ENCODE measurements at places on chromosomes 12 and 14.

- DNase-seq, result no peak
These were observed 1822.0 kb upstream of the SEL1L start for GRCh38 chr14:83355609-83356008.

- no peak for DNase-seq
These were observed 7.6 kb upstream of the BRMS1L start for GRCh38 chr14:35818346-35819115.

DNA sequence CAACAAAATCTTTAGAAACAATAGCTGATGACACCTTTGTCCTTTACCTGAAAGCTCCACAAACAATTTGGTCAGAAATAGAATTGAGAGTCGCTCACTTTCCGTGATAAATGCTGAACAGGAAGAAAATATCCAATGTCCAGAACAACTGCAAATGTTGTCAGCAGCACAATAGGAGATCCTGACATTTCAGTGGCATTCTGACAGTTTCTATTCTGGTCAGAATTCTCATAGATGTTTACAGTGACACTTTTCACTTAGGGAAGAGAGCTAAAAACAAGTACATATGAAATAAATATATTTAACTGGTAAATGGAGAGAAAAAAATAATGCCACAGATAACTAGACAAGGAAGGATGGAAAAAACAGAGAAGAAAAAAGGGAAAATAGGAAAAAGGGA is 39.1 kb downstream of the MAGOHB start:
- DNase-seq, result no peak

- no peak for DNase-seq
These were observed 265.8 kb downstream of the CPNE8 start for GRCh38 chr12:38639625-38640024.

DNA sequence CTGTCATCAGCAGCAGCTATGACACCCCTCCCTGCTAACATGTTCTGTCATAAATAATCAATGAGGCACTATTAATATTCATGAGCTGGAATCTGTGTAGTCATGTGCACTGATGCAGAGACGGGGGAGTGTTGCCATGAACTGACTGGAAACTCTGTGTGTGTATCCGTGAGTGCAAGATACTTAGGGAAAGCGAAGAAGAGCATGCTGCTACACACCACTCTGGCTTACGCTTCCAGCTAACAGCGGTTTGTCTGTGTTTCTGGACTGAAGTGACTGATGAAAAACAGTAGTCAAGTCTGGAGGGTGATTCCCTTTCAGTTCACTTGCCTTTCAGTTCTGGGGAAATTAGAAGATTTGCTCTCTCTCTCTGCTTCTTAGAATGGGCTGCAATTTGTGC is 249.4 kb downstream of the PDZRN4 start:
- no peak for DNase-seq

GRCh38 chr12:32039917-32040575 is 66.6 kb upstream of the BICD1 start:
- DNase-seq, result no peak

All from stimulated activated CD4-positive, alpha-beta T cell treated with anti-CD3 and anti-CD28 coated beads, Interleukin-4, amount 100 ng/mL, for 48 hours (primary cell).